NCI-H2227 treated with DMSO at 0.1 percent for 48 hours (cell line): ENCODE measurements at places on chromosomes 16 and 17.

- DNase-seq: no peak
Observed at GRCh38 chr17:40509626-40510327, 8.4 kb upstream of the TNS4 start.

DNA sequence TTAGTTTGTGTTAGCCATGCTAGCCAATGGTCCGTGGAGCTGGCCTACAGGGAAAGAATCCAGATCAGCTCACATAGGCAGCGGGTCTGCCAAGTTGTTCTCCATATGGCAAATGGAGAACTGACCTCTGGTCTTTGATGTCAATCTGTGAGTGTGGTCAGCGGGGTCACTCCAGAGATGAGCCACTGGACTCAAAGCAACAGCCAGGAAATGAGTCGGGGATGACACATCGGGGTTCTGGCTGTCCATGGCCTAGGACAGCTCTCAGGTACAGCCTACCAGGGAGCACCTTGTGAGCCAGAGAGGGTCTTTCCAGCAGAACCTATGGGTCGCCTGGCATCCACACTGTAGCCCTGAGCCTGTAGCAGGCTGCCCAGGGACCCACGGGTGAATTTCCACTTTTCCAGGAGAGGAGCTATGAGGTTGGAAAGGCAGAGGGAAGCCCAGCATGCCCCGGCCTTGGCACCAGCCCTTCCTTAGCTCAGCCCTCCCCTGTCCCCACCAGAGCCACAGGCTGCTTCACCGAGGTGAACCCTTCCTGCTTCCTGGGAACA is 203.0 kb upstream of the TNRC6C start:
- no peak for DNase-seq

DNA sequence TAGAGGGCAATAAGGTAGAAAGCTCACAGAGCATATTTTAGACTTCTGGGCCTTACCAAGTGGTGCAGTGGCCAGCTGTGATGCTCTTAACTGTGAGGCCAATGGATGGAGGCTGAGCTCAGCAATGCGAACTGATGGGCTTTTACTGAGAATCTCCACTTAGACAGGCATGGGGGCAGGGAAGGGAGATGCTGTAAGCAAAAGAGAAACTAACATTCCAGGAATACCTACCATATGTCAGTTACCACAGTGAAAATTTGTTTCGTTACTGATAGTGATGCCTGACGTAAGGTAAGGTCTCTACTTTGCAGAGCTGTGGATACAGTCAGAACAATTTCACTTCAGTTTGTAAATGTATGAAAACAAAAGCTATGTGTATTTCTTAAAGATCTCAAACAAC is 250.6 kb upstream of the ZFHX3 start:
- no peak for DNase-seq

DNA sequence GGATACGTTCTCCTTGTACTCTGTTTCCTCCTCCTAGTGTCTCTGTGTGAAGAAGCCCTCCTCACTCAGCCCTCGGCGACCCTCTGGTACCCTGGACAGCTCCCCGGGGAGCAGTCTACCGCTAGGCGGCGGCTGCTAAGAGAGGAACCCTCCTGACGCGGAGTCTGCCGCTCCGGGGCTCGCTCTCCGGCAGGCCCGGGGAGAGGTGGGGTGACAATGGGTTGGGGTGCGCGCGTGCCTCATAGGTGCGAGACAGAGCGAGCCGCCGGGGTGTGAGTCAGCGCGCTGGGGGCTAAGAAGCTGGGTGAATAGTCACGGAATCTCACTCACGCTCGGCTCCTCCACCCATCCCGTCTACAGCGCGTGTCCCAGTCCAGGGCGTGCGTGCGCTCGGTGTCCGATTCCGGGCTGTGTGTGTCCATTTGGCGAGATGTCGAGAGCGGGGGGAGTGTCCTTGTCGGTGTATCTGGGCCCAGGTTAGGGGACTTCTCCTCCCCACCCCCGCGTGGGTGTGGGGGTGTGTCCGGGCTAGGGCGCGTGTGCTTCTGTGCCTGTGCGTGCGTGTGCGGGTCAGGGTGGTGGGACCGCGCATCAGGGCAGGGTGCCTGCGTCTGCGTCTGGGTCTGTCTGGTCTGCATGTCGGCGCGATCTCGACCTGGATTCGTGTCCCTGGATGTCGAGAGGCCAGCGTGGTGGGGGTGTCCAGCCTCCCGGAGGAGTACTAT is 577 bp upstream of the HS3ST2 start:
- peak; percentile 20 for DNase-seq

DNA sequence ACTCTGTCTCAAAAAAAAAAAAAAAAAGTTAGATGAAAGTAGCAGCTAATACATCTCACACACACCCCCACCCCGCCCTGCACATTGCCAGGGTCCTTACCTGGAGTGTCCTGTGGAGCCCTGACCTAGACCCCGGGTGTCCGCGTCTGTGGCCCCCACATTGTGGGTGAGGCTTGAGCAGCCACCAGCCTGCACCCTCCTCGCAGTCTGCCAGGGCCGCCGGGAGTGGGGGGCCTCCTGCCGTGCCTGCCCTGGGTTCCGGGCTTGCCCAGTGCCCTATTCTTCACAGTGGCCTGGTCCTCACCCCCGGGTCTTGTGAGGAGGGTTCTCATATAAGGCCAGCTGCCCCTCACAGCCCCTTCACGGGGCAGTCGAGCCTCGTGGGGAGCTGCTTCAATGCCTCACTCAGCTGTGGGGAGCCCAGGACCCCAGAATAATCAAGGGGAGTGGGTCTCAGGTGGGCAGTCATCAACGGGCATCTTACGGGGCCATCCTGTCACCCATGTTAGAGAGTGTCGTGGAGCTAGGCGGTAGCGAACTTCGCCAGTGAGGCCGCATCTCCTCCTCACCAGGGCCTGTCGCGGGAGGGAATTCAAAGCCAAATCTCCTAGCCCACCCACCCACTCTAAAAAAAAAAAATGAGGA is 85.9 kb upstream of the CHMP6 start:
- no peak for DNase-seq

GRCh38 chr16:89986600-89986999 is 32.7 kb downstream of the DBNDD1 start:
- no peak for DNase-seq

DNA sequence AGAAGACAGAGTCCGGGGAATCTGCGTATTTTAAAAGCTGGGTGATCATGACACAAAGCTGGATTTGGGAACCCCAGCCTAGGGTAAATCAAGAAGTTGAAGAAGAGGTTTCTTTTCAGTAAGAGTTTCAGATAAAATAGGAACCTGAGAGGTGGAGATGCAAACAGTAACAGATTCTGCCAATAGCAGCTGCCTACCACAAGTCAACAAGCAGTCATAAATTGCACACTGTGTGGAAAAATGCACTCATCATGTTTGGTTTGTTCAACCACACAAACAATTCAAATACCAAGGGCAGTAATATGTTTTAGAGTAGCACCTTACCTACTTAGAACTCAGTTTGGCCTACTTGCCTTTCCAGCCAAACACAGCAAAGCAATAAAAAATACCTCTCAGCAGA is 14.0 kb downstream of the MYO1D start:
- no peak for DNase-seq

GRCh38 chr16:87837627-87838289 is 31.5 kb downstream of the SLC7A5 start:
- no peak for DNase-seq

GRCh38 chr16:55678161-55678821 is 22.5 kb downstream of the SLC6A2 start:
- DNase-seq: no peak

DNA sequence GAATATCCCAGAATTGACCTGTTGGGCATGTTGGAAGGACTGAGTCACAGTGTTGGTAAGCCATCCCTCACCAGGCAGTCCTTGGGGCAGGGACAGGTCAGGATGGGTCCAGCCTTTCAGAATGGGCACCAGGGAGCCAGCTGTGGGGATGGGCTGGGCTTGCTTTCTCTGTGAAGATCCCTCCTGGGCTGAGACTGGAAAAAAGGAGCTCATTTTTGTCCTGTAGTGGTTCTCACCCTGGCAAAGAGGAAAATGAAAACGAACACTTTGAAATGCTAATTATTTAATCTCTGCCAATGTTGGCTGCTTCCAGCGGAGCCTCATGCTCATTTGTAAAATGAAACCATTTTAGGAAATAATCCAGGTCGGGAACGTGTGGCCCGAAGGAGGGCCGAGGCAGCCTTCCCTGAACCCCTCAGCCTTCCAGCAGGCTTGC is 237.5 kb upstream of the SALL1 start:
- no peak for DNase-seq

DNA sequence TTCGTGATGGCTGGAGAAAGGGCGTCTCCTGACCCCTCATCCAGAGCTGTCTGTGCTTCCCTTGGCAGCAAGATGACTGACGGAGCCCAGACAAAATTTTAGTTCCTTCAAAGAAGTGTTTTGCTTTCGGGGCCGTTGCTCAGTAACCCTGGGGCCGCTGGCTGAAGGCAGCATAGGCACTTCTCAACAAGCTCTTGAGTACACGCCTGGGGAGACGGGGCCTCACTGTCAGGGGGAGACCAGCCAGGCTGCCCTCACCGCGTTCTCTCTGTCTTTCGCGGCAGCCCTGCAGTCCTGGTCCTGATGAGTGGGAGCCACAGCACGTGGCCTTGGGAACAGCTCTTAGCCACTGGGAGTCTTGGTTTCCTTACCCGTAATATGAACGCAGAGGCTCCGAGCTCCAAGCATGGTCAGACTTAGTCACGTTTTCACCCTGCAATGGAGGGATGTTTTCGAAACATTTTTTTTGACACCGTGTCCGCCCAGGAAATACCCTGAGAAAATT is 86.0 kb downstream of the IRF8 start:
- no peak for DNase-seq

DNA sequence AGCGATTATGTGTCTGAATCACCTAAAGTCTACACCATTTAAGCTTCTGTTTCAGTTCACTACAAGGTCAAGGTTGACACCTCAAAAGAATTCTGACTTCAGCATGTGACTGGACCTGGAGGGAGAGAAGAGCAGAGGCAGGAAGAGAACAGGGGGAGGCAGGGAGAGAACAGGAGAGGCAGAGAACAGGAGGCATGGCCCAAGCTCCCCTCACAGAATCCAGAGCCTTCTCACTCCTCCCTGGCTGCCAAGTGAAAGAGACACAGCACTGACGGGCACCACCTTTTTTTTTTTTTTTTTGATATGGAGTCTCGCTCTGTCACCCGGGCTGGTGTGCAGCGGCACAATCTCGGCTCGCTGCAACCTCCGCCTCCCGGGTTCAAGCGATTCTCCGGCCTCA is 11.4 kb downstream of the GGA2 start:
- no peak for DNase-seq

DNA sequence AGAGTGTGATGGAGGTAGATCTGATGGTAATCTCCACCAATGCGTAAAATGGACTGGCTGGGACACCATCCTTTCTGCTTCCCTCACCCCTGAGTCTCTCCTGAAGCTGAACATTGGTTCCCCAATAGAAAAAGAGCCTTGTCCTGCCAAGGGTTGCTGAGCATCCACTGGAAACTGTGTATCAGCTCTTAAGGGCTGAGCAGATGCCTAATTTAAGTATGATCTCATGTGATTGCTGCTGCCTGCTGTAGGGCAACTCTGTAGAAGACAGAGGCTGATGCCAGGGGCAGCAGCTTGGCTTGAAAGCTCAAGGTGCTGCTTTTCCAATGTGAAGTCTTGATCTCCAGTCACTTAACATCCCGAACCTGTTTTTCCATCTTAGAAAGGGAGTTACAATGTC is 310.3 kb upstream of the CCL2 start:
- DNase-seq: no peak

DNA sequence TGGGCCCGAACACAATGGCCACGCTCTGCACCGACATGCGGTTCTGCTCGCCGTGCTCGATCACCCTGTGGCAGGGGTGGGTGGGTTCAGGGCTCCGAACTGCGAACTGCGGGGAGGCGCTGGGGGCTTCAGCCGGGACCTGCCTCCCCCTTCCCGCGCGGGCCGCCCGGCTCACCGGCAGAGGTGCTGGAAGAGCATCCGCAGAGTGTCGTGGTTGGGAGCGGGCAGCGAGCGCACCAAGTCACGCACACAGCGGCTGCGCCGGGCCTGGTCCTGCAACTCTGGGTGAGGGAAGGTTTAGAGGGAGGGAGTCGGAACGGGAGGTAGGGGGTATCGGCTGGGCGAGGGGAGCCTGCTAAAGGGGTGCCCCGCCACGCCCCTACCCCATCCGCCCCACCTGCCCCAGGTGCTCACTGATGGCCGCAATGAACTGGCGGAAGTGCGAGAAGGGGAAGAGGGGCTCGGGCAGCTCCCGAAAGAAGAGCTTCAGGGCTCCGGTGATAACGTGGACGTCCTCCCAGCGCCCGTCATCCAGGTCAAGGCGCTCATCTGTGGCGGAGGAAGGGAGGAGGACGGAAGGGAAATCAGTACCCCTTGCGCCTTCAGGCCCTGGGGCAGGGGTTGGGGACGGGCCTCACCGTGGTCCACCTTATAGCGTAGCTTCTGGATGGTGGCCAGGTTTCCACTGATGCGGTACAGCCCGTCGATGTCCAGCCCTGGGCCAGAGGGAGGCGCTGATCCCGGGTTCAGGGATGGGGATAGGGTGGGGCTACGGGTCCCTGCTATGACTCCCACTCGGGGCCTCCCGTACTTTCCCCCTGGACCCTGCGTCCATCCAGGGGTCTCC is 36.9 kb downstream of the ARHGAP27 start:
- no peak for DNase-seq

- DNase-seq: no peak
Observed at GRCh38 chr17:12402963-12403622, 262.6 kb upstream of the MYOCD start.

DNA sequence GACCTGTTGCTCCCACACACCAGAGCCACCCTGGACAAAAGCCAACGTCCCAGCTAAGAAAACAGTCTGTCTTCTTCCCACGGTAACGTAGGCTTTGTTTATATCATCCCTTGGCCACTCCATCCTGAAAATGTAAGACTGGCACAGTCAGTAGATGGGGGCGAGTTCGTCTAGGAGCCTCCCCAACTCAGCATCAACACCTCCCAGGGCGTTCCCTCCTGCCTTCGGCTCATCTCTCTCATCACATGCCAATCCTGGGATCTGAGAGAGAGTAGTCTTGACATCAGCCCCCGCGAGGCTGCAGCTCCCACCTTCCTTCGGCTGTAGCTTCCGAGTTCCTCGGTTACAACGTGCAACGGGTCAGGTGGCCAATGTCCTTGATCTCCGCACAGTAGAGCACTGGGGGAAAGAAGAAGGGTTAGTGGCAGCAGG is 894 bp downstream of the RNF227 start:
- no peak for DNase-seq

DNA sequence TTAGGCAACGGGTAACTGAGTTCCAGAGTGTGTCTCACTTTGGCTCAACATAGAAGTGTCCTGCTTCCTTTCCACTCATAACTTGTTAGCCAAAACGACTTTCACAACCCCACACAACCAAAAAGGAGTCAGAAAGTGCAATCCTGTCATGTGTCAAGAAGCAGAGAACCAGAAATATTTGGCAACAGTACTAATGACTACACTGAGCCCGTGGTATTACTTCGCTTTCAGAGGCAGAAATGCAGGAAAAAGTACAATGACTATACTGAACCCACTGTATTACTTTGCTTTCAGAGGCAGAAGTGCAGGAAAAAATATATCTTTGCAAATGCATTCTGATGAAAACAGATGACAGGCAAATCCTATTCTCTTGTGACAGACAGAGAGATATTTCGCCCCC is 484.6 kb downstream of the KIF2B start:
- no peak for DNase-seq

- DNase-seq: no peak
Observed at GRCh38 chr16:48003206-48003907, 152.4 kb downstream of the ABCC12 start.
